Femur (tissue), 1 donor: ENCODE measurements at places on chromosomes 5 and 9.

GRCh38 chr5:125602184-125602583 lies 821.0 kb upstream of the GRAMD2B start:
- DNase-seq, result no peak

GRCh38 chr5:37786862-37787519 lies 52.9 kb downstream of the GDNF start:
- DNase-seq, result no peak

DNA sequence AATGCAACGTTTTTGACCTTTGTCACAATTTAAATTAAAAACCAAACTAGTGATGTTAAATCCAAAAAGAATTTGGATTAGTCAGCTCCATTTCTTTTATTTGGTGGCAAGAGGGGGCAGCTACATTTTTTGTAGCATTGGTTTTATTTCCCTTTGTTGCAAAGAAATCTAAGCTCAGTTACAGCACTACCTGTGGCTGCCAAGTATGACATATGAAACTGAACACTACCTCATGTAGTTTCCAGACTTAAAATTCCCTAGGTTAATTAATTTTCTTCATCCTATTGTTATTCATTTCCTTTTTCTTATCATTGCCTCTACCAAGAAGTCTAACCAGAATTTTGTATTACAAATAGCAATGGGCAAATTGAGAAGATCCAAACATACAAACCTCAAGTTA lies 393.5 kb downstream of the BRINP1 start:
- no peak for DNase-seq

DNA sequence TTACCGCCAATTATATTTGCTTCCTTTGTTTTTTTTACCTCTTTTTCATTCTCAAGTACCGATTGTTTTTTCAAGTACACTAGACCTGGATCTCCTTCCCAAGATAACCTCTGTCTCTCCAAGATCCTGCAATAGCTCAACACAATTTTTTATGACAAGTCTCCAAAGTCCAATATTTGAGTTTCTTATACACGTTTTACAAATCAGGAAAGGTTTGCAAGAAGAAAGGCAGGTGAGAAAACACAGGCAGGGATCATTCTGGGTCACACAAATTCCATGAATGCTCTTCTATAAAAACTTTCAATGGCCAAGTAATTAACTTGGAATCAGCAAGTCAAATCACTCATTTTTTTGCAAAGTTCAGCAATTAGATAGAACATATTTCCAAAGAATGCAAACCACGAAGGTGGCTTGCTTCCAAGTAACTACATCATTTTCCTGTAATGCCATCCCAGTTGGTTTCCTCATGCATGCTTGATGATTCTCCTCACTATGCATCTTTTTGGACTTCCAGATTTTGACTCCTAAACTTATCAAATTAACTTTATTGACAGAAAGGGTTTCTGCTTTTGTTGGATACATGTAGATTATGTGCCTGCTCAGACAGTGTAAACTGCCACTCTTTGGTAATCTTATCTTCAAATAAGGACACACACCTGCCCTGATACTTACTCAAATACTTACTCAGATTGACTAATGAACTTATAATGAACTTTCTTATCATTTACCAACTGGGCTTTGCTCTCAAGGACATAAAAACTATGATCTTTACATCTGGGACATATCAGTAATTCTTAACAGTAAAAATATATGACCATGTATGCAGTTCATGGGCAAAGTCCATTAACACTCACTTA lies 24.7 kb upstream of the IFNE start:
- DNase-seq, result no peak

GRCh38 chr9:80213613-80214012 lies 641.8 kb downstream of the TLE4 start:
- no peak for DNase-seq
